ENCODE measurements at places on chromosomes 2 and 18. TPM values are rescaled to one million over a fixed set of nuclear protein-coding genes. Genes with fewer than 3 reads are reported as not detected.

GRCh38 chr2:1654696-1655374 is 89.5 kb downstream of the PXDN start:
- no peak for DNase-seq

GRCh38 chr2:222102575-222103349 is 196.0 kb downstream of the PAX3 start:
- DNase-seq, result no peak

DNA sequence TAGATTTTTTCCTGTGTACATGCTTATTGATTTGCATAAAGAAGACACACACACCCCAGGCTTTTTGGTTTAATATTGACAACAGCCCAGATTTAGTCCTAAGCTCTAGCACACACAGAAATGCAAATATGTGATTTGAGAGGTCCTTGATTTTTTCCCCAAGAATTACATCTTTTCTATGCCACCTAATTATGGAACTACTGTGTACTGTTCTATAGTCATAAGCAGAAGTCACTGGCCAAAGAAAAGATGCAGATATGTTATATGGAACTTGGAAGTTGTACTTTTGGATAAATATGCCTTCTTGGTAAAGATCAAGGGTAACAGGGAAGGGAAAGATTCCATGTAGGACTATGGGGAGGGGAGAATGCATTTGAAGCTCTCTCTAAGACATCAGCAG is 105.6 kb downstream of the SETBP1 start:
- no peak for DNase-seq

DNA sequence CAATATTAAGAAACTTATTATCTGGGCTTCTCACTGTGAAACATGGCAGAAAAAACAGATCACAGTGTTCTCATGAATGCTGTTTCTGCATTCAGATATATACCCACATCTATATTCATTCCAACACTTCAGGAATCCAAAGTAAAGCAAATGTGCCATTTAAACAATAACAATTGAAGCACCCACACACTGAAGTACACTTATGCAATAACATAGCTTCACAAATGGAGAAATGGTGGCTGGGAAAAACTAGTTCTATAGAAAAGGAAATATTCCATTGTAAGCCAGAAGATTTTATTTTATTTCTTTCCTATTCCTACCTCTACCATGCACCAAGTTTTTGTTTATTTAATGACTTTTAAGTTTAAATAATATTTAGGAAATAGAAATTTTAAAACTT is 111.9 kb downstream of the DPP4 start:
- no peak for DNase-seq

DNA sequence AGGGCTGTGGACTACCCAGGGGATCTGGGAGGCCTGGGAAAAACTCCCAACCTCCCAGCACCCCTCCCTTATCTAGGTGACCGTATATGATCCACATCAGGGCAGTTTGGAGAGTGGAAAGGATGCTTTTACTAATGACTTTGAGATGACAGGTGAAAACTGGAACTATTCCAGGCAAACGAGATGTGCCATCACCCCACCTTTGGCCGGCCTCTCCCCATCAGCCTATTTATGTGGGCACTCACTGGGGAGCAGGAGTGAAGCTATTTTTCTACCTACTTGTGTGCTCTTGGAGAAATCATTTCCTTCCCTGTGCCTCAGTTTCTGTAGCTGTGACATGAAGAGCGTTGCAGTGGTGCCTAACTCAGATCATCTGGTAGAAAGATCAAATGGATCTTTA is 107.2 kb downstream of the SMAD7 start:
- no peak for DNase-seq

GRCh38 chr18:55014095-55014494 is 54.8 kb upstream of the CCDC68 start:
- DNase-seq, result no peak

DNA sequence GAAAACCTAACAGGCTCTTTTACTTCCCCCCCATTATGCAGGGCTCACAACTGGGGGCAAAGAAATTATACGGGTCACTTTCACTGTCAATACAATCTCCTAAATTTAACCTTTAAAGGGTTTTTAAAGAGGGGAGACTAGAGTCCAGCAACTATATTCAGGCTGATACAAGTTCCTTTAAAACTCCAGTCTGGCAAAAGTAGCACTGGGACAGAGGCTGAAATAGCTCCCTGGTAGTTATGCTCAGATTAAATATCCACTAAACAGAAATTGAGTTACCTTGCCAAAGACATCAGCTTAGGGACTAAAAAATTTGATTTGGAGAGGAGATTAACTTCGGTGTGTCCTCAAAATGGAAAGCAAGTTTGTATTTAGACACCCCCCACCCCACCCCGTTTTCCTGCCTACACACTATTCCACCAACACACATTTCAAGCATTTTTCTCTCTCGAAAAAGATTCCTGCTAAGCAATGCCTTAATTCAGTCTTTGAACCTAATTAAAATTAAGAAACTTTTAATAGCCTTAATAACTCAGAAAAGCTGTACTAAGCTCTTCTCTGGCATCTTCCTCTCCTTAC is 127.2 kb downstream of the OSBPL1A start:
- no peak for DNase-seq

- no peak for DNase-seq
These were observed 27.5 kb downstream of the OSBPL1A start for GRCh38 chr18:24370120-24370519.

DNA sequence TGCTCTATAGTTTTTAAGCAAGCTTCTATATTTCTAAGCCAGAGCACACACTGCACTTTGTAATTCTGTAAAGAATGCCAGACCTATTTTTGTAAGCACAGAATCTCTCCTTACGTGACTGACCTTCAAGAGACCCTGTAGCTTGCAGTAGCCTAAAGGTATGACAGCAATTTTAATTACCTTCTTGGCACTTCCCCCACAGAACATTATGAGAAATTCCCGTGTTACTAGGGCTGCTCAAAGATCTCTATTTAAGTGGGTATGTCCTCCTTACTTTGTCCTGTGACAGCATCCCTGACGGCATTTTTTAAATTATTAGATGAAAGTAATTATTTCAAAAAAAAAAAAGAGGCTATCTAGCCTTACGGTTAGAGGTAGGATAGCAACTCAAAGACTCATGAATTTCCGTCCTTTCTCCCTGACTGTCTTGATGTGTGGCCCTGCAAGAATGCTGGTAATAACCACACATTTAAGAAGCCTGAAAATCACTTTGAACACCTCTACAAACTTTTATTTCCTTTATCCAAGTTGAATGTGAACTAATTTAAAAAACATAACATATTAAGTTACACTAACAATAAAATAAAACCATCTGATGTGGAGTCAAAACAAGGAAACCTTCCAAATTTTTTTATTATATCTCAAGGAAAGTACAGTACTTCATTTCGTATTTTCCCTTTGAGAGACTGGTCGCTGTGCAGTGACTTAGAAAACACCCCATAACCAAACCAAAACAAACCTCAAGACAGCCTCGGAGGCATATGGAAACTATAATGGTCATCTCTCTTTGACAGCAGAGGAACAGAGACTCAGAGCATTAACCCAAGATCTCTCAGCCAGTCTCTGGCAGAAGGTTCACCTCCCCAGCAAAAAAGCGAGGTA is 54.9 kb downstream of the THUMPD2 start:
- no peak for DNase-seq

GRCh38 chr18:56028514-56028913 is 440.5 kb upstream of the TCF4 start:
- DNase-seq, result no peak

- DNase-seq, result peak; percentile 50
These were observed 332.1 kb downstream of the AGPS start for GRCh38 chr2:177724398-177725287.

GRCh38 chr2:112910219-112910618 is 746 bp upstream of the IL37 start:
- DNase-seq, result no peak

DNA sequence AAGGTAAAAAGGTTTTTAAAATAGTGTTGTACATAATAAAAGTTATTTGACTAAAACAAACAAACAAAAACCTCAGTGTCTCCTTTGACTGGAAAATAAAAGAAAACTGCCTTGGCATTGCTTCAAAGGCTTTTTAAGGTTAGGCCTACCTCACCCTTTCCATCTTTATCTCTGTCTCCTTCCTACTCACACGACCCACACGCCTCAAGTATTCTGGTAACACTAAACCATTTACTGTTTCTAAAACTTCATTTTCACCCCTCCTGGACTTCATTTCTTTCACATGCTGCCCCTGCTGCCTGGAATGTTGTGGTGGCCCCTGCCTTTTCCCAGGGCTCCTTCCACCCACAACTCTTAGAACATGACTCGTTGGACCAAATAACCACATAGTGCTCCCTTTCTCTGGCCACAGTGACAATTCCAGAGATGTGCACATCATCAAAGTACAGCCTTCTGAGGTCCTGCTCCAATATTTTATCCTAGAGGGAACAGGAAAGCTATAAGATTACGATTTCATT is 54.0 kb downstream of the ERBB4 start:
- DNase-seq, result no peak

DNA sequence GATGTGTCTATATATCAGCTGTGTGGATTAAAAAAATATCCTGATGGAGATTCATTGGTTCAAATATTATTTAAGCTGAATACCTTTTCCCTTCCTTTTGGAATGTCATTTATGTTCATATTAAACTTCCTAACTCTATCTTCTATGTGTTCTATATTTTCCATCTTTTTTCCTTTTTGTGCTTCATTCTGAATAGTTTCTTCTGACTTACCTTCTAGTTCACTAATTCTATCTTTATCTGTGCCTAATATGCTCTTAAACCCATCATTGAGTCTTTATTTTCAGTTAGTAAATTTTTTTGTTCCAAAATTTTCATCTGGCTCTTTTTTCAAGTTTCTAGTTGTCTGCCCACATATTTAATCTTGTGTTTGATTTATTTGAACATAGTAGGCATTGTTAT is 219.4 kb upstream of the STON1 start:
- DNase-seq, result no peak

- DNase-seq, result no peak
These were observed 94.8 kb downstream of the ZNF407 start for GRCh38 chr18:74692367-74693013.

- no peak for DNase-seq
These were observed 79.5 kb upstream of the ODC1 start for GRCh38 chr2:10527585-10527984.

GRCh38 chr2:95531254-95531771 is 46.8 kb upstream of the TRIM43B start:
- DNase-seq, result no peak

DNA sequence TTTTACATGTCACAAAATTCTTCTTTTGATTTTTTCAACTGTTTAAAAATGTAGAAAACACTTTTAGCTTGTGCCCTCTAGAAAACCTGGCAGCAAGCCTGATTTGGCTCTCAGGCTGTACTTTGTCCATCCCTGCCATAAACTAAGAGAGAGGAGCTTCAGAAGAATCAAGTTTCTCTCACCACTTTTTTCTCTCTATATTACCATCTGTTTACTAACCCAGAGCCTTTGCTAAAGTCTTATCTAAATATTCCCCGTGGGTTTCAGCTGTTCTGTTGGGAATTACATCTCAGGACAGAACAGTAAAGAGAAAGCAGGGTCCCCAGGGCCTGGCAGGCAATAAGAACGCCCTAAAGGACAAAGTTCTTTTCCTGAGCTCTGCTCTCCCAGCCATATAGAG is 409.1 kb upstream of the CRIM1 start:
- no peak for DNase-seq

- no peak for DNase-seq
These were observed 16.7 kb upstream of the MRO start for GRCh38 chr18:50836521-50836957.

DNA sequence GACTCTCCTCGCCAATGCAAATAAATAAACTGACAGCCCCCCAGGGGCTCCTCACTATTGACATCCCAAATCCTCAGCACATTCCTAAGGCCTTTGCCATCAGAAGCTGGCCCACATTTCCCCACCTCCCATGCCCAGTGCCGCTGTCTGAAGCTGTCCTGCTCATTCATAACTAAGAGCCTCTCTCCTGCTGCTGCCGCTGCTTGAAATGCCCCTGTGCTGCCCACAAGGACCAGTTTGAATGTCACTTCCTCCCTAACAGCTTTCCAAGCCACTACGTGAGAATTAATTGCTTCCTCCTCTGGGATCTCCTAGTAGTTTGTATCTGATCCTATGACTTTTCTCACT is 151.6 kb upstream of the CAPN13 start:
- DNase-seq, result no peak

DNA sequence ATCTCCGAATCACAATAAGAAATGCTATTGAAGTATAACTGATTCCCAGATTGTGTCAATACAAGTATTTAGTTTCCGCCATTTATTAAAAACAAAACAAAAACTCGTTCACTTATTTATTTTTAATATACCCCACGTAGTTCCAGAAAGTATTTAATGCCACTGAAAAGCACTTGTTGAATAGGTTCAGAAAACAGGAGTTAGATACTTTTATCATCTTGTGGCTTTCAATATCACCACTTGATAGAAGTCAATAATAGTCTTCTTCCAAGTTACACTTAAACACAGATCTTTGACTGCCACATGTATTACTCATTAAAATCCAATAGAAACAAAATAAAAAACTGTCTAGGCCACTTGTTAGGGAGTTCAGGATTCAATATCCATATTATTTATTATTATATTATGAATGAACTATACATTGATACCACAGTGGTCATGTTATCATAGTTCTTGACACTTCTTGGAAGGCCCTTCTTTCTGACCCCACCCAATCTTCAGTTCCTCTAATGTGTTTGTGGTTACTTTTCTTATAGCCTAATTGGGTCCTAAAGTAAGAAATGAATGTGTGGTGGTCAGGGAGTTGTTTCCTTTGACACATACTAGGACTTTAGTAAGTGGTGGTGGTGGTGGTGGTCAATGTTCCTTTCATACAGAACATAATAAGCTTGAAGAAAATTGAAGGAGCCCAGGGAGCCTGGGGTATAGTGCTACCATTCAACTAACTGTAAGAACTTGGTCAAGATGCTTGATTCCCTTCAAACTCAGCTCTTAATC is 221.3 kb upstream of the ITGA4 start:
- no peak for DNase-seq

DNA sequence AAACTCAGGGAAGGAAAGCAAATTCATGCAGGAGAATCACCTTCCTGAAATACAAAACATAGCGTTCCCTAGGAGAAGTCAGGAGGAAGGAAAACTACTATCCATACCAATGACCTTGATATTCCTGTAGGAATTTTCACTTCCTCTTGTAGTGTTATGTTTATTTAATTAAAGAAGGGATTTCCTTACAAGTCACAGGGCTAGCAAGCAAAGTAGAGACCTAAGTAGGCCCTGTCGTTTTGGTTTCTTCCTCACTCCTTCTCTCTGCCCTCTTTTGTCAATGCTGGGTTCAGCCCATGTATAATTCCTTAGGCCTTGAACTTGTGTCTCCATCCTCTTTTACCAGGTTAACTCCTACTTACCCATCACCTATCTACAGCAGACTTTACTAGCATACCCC is 435.2 kb upstream of the LRATD1 start:
- no peak for DNase-seq

INO80D gene
- total RNA-seq, result 26.3 TPM

UGT1A3 gene
- not detected for total RNA-seq

FAM237A gene
- not detected for total RNA-seq

ITPRIPL1 gene
- total RNA-seq, result 6.1 TPM

ARHGAP15 gene
- total RNA-seq, result not detected

TRIP12 gene
- total RNA-seq, result 228 TPM

CD207 gene
- not detected for total RNA-seq

SERPINB10 gene
- not detected for total RNA-seq

POTEC gene
- total RNA-seq, result not detected

RMND5A gene
- 49.6 TPM for total RNA-seq

EFEMP1 gene
- 43.9 TPM for total RNA-seq

GCG gene
- total RNA-seq, result 92.9 TPM

ZNF804A gene
- total RNA-seq, result not detected

ADI1 gene
- 41.8 TPM for total RNA-seq

SMYD5 gene
- 30.2 TPM for total RNA-seq

FHOD3 gene
- total RNA-seq, result 1.6 TPM

PKDCC gene
- total RNA-seq, result 335 TPM

ANKRD29 gene
- 0.36 TPM for total RNA-seq

All from progenitor cell of endocrine pancreas (in vitro differentiated cells).